ENCODE measurements at places on chromosomes 4 and X.

GRCh38 chrX:42143866-42144592 is 220.7 kb upstream of the CASK start:
- DNase-seq = no peak

DNA sequence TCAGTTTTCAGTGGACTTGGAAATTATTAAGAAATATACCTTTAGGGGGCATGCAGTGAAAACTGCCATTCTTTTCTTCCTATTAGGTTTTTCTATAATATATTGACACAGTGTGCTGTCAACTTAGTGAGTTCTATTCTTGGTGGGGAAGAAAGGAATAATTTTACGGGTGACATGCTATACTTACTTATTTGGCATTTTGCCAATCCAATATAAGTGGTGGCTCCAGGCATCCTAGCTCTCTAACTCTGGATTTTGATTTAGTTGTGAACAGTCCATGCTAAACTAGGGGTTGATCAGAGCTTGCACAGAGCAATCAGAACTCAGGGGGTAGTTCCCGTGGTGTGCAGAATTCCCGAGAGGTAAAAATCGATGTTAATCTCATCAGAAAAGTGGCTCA is 277.7 kb upstream of the FTHL17 start:
- DNase-seq = no peak

- DNase-seq = no peak
Observed at GRCh38 chr4:33625748-33626147, 2618.6 kb downstream of the ARAP2 start.

DNA sequence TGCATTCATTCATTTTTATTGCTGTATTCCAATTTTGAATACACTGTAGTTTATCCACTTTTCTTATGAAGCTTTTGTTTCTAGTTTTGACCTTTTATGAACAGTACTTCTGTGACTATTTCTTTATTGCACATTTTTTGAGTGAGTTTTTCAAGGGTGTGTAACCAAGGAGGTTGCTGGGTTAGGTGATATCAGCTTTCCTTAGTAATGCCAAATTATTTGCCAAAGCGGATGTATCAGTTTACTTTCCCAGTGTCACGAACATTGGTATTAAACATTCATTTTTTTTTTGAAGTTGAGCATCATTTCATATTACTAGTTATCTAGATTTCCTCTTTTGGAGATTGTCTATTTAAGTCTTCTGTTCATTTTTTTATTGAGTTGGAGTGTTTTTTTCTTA is 32.9 kb downstream of the STIM2 start:
- DNase-seq = no peak
